Activated CD4-positive, alpha-beta T cell treated with anti-CD3 and anti-CD28 coated beads for 24 hours (primary cell): ENCODE measurements at places on chromosomes 16 and 17.

DNA sequence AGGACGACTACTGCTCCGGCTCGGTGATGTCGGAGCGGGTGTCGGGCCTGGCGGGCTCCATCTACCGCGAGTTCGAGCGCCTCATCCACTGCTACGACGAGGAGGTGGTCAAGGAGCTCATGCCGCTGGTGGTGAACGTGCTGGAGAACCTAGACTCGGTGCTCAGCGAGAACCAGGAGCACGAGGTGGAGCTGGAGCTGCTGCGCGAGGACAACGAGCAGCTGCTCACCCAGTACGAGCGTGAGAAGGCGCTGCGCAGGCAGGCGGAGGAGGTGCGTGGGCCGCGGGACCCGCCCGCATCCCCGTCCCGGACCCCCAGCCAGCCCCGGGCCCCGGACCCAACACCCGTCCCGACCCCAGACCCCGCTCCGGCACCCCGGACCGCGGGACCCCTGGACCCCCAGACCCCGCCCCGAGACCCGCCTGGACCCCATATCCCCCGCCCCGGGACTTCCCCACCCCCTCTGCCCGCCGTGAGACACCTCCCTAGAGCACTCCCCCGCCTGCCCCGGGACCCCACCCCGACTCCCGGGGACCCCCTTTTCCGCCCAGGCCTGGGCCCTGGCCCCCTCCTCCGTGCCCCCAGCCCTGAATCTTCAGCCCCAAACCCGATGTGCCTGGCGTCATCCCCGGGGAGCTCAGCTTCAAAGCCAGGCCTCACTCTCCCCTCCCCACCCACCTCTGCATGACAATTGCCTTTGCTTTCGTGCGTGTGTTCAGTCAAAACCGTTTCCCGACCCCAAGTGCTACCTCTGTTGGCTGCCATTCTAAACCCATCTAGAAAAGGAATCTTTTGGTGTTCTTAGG lies 594 bp downstream of the MAPK8IP3 start:
- DNase-seq, result no peak

GRCh38 chr16:66204756-66205155 lies 161.7 kb upstream of the CDH5 start:
- DNase-seq, result no peak

- no peak for DNase-seq
Measured at GRCh38 chr16:9518051-9518450, 426.6 kb downstream of the HAPSTR1 start.

GRCh38 chr17:47736501-47737495 lies 3.8 kb downstream of the TBX21 start:
- no peak for DNase-seq

GRCh38 chr16:86651823-86652222 lies 73.5 kb downstream of the FOXL1 start:
- no peak for DNase-seq

GRCh38 chr16:760065-760464 lies 469 bp upstream of the MSLN start:
- DNase-seq, result no peak

DNA sequence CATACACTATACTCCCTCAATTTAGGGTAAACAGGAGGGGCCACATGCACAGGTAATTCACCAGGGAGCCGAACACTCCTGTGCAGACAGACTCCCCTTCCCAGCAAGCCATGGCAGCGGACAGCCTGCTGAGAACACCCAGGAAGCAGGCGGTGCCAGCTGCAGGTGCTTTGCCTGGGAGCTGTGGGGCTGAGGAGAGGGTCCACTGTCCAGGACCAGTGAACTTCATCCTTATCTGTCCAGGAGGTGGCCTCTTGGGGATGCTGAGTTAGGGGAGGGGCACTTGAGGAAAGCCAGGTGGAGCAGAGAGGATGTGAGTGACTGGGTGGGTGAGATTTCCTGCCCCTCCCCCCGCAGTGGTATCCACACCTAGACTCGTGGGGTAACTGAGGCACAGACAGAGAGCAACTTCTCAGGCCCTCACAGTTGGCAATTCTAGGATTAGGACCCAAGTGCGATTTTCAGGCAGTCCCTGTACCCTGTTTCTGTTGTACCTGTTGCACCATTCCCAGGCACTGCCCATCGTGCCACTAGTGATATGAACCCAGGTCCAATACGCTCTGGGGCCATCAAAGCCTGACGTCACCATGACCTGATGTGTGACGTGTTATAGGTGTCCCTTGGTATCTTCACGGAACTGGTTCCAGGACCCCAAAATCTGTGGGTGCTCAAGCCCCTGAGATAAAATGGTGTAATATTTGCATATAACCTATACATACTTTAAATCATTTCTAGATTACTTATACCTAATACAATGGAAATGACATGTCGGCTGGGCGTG lies 1.2 kb downstream of the GRN start:
- DNase-seq, result no peak

- no peak for DNase-seq
Measured at GRCh38 chr16:56691885-56692284, 9.6 kb downstream of the MT1X start.

DNA sequence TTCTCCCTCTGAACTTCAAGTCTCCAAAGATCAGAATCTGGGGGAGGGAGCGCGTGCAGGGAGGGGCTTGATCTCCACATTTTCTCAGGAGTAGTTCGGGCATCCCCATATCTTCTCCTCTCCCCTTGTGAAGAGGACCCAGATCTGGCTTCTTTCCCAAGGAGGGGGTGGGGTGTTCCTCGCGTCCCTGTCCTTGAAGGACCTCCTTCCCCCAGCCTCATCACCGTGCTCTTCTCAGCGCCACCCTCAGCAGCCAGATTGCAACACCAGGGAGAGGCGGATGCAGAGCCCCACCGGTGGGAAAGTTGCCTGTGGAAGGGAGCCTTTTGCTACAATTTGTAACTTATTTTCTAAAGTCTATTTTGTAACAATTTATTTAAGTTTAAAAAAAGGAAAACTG lies 5.7 kb downstream of the PRSS53 start:
- no peak for DNase-seq

GRCh38 chr16:6993544-6993943 lies 339.1 kb upstream of the RBFOX1 start:
- no peak for DNase-seq

DNA sequence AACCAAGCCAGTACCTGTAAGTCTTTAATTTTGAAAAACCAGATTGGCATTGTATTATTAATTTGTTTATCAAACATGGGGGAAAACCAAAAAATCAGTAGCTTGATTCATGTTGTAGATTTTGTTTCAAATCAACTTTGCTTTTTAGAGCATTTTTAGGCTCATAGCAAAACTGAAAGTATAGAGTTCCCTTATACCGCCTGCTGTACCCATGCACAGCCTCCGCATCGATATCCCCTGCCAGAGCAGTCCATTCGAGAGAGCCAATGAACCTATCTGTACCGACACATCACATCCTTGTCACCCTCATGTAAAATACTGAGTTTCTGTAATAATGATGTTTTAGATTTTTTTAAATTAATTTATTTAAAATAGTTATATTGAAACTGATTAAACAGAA lies 16.2 kb upstream of the MRC2 start:
- no peak for DNase-seq
